ENCODE measurements at places on chromosomes 16 and 17.

GRCh38 chr17:59760160-59760559 lies 52.7 kb downstream of the VMP1 start:
- no peak for DNase-seq

- DNase-seq: no peak
These were observed 2.3 kb downstream of the DDX19A start for GRCh38 chr16:70348991-70349390.

DNA sequence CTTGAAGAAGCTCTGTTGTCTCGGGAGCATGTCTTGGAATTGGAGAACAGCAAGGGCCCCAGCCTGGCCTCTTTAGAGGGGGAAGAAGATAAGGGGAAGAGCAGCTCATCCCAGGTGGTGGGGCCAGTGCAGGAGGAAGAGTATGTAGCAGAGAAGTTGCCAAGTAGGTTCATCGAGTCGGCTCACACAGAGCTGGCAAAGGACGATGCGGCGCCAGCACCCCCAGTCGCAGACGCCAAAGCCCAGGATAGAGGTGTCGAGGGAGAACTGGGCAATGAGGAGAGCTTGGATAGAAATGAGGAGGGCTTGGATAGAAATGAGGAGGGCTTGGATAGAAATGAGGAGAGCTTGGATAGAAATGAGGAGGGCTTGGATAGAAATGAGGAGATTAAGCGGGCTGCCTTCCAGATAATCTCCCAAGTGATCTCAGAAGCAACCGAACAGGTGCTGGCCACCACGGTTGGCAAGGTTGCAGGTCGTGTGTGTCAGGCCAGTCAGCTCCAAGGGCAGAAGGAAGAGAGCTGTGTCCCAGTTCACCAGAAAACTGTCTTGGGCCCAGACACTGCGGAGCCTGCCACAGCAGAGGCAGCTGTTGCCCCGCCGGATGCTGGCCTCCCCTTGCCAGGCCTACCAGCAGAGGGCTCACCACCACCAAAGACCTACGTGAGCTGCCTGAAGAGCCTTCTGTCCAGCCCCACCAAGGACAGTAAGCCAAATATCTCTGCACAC lies 21.2 kb downstream of the AKAP1 start:
- DNase-seq: no peak

DNA sequence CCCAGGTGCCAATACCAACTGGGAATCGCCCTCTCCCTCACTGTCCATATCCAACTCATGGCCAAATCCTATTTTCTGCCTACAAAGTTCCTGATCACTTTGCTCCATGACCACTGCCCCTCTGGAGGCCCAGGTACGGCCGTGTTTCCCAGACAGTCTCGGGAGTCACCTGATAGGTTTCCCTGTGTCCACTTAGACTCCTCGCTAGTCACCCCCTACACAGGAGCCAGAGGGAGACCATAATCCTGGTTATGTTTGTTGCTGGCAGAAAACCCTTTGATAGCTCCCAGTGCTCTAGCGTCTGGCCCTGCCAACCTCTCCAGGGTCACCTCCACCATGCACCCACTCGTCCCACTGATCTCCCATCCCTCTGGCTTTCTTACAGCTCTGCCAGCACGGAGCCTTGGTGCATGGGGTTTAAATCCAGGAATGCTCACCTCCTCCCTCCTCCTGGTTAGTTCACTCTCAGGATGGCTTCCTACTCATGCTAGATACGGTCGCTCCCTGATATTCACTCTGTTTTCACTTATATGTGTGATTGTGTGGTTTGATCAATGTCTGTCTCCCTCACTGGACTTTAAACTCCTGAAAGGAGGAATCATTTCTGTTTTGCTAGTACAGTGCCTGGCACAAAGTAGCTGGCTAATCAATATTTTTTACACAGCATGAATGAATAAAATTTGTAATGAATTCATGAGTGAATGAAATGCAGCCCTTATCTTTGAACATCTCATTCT lies 7.5 kb upstream of the CALB2 start:
- DNase-seq: no peak

GRCh38 chr17:47813512-47814031 lies 8.0 kb downstream of the OSBPL7 start:
- DNase-seq: no peak

- DNase-seq: no peak
These were observed 181.4 kb downstream of the COPRS start for GRCh38 chr17:31677681-31678080.

DNA sequence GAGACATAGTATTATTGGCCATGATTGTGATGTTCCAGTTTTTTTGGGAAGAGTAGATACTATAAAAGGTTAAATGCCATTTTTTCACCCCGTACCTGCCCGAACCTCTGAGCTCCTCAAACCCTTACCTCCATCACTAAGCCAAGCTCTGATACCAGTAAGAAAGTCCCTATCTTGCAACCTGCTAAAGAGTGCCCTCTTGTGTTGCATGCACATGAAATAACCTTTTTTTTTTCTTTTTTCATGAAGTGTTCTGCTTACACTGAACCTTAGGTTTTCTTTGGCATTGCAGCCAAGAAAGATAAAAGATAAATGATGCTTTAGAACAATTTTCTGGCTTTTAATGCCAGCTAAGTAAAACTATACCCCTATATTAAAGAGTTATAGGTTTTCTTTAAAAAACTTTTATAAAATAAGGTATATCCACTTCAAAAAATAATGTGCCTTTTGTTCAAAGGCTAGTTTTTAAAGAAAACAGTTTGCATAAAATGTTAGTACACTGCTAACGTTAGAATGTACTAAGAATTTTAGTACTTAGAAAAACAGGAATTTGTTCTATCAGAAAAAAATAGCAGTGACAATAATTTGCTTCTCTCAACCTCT lies 295.3 kb upstream of the PMFBP1 start:
- no peak for DNase-seq

GRCh38 chr17:80292521-80292971 lies 31.9 kb downstream of the RNF213 start:
- peak; percentile 51 for DNase-seq

DNA sequence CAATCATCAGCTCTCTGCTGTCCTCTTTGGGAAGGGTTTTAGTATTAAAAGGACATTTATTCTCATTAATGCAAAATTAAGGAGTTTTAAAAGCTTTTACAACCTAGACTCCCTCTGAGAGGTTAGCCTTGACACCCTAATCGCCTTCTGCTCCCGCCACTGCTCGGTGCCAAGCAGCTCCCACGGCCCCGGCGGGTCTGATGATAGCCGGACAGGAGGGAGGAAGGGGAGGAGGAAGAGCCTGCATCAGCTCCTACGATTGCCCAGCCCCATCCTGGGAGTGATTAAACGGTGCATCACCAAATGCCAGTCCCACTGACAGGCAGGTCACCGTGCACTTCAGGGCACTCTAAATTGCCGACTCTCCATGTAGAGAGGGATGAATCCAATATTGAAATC lies 8.3 kb downstream of the SHPK start:
- no peak for DNase-seq

DNA sequence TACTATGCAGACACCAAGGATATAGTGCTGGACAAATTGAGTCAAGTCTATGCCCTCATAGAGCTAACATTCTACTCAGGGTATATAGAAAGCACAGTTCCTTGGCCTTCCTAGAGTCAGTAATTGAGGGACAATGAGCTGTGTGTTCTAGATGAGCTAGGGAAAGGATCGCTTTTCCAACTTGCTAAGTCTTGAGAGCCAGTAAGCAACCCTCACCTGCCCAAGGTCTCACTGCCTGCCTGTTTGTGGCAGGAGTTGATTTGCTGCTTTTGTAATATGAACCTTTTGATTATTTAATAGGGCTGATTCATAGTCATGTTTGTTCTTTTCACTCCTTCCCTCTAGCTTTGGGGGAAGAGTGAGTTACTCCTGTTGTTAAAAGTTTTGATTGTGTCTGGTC lies 6.5 kb downstream of the DDX42 start:
- no peak for DNase-seq

DNA sequence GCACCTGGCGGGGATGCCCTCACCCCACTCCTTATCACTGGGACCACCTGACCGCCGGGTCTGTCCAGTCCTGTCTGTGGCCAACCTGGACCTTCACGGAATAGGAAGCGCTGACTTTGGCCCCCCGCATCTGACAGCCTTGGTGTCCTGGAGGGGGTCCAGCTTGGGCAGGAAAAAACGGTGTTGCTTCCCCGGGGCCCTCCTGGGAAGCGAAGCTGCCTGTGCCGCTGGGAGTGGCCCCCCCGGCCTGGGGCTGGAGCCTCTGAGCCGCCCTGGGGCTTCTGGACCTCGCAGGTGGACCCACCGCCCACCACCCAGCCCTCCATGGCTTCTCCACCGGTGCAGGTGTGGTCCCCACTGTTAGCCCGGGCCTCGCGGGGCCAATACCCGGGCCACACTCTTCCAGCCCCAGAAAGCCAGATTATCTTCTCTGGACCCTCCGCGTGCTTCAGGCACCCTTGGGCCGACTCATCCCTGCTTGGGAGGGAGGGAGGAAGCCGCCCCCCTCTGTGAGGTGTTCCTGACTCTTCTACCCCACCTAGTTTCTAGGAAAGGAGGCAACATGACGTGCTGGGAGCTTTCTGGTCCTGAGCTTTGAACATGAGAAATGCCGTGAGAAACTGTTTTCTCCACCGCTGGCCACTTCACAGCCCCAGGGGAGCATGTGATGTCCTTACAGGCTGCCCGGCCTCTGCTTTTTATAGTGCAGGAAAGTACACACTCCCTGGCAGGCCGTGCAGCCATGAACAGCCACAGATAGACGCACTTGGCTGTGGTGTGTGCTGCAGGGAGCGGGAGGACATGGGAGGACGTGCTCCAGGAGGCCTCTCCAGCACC lies 1.1 kb downstream of the C1QTNF1 start:
- DNase-seq: no peak

DNA sequence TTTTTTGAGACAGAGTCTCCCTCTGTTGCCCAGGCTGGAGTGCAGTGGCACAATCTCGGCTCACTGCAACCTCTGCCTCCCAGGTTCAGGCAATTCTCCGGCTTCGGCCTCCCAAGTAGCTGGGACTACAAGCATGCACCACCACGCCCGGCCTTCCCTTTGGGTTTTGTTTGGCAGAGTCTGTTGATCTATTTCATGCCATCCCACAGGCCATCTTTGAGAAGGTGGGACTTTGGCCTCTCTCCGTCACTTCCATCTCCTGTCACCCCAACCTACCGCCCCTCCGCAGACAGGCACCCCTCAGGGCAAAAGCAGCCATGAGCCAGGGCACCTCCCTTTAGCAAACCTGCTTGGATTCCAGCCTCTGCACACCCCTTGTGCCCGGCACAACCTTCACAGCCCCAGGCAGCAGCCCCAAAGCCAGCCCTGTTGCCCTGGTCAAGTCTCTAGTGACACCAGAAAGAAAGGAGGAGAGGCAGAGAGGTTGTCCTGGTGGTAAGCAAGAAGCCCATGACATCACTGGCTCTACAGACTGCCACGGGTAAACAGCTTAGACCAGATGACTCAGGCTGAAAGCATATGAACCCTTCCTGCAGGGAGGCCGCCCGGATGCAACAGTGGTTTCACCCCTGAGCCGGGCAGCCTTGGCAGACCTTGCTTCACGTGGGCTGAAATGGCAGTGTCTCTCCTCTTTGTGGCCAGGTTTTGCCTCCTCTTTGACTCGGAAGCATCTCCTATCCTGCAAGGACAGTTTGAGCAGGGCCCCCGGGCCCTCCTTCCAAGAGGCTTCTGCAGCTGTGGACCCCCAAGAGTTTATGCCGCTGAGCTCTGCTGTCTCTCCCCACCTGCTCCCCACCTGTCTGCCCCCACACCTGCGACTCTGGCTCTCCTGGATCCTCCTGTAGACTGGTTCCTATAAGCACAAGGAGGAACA lies 8.1 kb upstream of the TIMP2 start:
- no peak for DNase-seq

GRCh38 chr17:81302861-81303333 lies 7.8 kb upstream of the SLC38A10 start:
- peak; percentile 54 for DNase-seq

DNA sequence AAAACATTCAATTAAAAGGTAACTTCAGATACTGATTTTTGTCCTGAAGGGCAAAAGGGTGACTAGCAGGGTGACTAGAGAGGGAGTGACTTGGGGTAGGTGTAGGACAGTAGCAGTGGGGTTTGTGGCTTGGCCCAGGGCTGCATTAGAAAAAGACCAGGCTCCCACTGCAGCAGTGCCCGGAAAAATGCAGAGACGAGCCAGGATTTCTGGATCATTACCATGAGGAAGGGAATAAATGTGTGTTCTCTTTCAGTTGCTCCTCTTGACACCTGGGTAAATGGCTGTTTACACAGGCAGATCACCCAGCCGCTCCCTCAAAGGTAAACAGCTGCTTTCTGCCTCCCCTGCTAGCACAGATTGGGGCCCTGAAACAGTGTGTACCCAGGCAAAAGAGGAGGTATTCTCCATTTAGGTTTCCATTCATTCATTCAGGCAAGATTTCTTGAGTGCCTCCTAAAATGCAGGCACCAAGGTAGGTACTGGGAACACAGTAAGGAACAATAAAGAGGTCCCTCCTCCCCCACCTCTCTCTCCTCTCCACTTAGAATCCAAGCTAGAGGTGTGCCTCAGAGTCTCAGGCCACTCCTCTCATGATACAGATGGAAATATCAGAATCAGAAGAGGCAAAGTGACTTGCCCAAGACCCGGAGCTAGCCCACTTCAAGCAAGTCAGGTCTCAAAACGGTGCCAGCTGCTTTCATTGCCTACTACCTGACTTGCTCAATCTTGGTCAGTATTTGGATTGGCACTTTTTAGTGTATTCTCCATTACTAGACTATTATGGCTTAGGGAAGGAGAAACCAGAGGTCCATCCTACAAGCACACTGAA lies 15.2 kb upstream of the TOX3 start:
- no peak for DNase-seq

DNA sequence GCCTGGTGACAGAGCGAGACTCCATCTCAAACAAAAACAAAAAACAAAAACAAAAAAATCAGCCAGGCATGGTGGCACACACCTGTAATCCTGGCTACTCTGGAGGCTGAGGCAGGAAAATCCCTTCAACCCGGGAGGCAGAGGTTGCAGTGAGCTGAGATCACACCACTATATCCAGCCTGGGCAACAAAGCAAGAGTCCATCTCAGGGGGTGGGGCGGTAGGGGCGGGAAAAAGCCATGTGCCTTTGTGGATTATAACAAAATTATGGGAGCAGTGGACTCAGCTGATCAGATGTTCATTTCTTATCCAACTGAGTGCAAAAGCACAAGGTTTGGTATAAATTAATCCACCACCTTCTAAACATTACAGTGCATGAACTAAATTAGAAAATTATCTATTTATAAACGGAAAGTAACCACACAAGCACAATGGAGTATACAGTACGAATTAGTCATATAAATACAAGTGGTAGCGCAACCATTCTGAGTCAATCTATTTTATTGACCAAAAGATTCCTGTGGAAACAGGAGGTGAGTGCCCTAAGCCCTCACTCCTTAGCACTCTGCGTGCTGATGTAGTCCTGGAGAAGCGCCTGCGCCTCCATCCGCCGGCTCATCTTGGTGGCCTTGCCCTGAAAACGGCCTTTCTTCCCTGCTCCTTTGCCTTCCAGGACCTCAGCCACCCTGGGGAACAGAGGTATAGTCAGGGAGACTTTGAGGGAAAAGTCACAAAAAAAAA lies 14.0 kb downstream of the AARSD1 start:
- no peak for DNase-seq

DNA sequence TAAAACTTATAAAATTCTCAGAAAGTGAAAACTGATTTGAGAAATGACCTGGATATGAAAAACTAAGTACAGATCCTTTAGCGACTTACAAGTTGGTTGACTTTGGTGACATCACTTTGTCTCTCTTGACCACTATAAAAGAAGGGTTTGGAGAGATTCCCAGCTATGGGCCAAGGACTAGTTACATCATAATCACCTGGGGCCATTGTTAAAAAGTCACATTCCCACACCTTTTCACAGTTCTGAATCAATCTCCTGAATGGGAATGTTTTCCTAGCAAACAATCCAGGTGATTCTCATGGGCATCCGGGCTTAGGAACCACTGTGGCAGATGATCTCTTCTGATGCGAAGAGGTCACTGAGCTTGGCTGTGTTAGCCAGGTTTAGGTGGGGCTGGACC lies 620 bp upstream of the VWA3A start:
- DNase-seq: no peak
